NCI-H1092 (cell line): ENCODE measurements at places on chromosomes 3 and 15.

DNA sequence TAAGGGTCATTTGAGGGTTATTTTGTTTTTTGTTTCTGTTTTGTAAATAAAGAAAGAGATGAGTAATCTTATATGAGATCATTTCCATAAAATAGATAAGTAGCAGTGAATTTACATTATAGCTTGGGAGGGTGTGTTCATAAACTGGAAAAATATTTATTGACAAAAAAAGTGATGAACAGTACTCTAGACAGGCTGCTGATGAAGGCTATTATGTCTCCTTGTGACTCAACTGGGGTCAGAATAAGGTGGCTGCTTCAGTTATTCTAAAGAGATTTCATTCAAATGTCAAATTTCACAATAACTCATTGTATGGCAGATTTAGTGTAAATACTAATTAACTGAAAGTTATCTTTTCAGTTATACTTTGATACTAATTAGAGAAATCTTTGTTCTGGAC lies 251.1 kb upstream of the CMC1 start:
- DNase-seq: no peak

GRCh38 chr3:142993958-142994442 lies 7.4 kb upstream of the U2SURP start:
- peak; percentile 27 for DNase-seq

DNA sequence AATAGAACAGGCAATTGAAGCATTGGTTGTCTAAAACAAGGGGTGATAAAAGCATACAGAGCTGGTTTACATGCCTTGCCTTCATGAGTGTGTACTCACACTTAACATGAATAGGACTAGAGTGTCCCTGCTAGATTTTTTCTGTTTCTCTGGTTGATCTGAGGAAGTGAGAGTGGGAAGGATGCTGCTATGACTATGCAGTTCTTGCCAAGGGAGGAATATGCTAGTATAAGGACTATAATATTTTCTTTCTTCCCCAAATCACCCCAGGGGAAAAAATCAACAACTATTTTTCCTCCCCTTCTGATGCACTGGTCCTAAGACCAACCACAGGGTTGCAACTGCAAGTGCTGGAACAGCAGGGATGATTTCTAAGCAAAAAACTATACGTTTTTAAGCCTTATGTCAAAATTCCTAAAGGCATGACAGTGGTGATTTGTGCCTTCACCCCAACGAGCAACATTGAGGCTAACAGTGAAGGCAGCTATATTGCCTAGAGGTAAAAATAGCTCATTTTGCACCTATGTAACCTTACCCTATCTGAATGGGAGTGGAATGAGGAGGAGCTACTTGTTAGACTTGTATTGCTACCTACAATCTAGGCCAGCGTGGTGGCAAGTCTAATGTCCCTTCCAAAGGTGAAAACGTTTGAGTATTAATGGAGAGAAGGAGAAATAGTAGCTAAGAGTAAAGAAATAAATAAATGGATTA lies 33.5 kb upstream of the USP8 start:
- DNase-seq: no peak

DNA sequence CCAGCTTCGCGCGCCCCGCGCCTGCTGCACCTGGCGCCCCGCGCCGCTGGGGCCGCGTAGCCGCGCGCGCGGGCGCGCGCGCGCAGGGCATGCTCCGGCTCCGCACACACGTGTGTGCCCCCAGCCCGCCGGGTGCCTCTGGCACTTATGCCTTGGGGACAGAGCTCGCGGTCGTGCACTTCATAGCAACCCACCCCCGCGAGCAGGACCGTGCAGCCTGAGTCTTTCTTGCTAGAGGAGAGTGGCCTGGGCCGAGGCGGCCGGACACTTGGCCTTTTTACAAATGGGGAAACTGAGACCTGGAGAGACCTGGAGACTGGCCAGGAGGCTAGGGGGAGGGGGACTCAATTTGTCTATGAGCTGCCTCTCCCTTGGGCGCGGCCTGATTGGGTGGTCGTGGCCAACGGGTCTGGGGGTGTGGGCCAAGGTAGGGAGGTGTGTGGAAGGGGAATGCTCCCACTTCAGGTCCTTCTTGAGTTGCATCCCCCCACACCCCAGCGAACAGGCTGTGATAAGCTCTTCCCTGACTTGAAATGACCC lies 562 bp downstream of the NBEAL2 start:
- DNase-seq: no peak

DNA sequence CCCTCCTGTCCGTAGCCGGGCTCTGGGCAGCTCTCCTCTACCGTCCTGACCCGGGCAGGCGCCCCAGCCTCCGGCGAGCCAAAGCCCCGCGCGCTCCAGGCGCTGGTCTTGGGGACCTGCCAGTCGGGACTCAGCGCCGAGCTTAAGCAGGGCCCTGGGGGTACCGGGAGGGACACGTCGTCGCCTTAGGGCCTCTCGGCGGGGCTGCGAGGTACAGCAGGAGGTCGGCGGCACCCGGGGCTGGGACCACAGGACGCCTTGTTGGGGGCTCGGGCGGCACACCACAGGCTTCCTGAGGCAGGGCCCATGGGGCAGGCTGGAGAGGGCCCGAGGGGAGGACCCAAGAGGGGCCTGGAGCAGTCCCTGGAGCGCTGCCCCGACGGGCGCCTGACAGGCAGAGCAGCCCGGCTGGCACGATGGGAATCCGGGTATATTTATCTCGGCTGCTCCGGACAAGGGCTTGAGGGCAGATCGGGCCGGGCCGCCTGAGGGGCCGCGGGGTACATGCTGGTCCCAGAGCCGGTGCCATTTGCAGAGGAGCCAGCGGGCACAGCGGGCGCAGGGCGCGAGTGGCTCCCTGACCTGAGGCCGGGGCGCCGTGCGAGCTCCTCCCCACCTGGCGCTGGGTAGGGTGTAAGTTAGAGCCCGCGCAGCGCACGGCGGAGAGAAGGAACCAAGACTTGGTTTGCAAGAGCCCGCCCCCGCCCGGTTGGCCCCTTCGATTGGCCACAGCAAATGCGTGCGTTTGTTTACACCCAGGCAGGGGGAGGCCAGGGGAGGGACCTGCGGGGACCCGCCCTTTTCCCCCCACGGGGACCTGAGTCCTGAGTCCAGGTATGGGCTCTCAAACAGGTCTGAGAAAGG lies 574 bp downstream of the SLC38A3 start:
- DNase-seq: no peak

DNA sequence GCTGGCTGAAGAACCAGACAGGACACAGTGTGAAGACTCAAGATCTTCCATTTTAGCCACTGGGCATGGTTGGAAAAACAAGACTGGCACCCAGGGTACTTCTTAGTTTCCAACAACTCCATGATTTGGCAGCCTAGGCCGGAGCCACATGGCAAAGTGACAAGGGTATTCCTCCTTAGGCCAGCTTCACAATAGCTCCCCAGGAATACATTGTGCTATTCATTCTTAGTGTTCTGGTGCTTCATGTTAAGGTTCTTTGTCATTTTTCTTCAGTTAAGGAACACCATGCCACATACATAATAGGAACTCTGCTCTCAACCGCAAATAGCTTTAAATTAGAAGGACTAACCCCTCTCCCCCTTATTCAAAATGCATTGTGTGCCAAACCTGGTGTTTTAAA lies 8.0 kb upstream of the FILIP1L start:
- DNase-seq: no peak

DNA sequence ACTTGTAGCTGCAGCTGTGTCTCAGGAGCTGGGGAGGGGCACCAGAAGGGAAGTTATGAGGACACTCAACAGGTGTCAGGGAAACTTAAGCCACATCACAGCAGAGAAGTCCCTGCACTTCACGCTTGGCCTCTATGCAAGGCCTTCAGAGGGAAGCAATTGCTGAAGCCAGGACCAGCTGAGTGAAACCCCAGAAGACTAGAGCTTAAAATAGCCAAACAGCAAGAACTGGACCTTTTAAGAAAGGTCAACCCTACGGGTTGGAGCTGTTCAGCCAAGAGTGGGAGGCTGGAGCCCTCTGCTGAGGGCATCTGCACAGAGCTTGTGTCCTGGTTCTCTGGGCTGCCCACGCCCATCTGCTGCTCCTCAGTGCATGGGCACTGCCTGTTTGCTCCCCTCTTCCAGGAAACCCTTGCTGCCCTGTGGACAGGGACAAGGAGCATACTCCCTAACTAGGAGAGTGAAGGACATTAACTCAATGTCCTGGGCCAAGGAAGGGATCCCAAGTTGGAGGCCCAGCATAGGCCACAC lies 3.9 kb upstream of the GRAMD2A start:
- no peak for DNase-seq

DNA sequence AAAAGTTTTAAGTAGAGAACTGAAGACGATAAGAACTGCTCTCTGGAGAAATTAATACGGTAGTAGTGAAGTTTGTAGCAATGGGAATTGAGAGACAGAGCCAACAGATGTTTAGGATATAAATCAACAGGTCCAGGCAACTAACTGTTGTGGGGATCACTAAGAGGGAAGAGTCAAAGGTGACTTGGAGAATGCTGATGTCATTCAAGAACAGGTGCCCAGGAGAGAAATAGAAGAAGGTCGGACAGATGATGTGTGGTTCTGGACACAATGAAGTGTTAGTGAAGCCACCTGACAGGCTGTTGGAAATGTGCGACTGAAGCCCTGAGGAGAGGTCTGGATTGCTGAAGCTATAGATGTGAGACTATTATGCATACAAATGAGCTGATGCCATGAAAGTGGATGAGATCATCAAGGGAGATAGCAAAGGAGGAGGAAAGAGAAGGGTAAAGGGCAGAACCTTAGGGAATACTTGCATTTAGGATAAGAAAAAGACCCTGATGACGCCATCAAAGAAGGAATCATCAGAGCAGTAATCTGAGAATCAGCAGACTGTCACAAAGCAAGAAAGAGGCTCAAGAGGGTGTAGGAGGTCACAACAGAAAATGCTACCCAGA lies 183.7 kb downstream of the FRMD5 start:
- no peak for DNase-seq

DNA sequence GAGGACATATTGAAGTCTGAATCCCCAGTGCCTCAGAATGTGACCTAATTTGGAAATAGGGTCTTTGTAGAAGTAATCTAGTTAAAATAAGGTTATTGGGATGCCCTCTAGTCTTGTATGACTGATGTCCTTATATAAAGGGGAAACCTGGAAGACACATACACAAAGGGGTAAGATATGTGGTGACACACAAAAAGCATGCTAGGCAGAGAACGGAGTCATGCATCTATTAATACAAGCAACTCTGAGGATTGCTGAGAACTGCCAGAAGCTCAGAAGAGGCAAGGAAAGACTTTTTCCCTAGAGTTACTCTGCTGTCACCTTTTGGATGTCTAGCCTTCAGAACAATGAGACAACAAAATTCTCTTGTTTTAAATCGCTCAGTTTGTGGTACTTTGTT lies 58.1 kb upstream of the TMEM108 start:
- DNase-seq: no peak

- peak; percentile 53 for DNase-seq
Measured at GRCh38 chr3:72329354-72329753, 518.9 kb downstream of the SHQ1 start.

DNA sequence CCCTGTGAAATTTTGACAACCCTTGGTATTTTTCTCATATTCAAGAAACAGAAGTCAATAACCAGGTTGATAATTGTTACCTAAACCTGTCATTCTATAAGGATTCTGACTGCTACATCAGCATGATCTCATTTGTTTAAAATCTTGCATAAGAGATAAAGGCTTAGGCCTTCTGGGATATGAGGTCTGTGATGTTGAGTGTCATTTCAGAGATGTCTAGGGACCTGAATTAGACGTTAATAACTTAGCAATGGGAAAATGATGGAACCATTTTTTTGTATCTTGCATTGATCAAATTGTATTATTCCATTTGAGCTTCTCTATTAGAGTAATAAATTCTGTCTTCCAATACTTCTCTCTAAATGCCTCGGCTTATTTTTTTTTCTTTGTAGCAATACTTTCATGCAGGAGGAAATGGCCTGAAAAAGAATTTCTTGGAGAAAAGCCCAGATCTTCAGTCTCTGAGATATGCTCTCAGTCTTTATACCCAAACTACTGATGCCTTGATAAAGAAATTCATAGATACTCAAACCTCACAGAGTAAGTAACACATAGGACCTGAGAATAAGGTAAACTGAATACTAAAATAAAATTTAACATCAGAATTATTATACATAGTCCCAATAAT lies 589.3 kb downstream of the UNC13C start:
- no peak for DNase-seq

DNA sequence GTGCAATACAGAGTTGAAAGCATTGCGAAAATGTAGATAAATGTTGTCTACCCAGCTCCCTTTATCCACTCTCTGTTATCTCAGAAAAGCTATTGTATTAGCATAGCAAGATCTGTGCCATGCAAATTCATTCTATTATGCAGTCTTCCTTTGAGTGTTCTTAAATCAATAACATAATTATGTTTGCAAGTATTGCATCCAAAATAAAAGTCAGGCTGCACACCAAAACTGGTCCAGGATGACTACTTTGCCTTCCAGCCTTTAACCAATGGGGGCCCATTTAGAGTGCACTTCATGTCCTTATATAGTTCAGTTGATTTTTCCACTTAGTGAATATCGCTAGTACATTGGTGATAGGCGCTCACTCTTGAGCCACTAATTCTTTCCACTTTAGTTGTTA lies 107.4 kb upstream of the MLF1 start:
- DNase-seq: no peak

DNA sequence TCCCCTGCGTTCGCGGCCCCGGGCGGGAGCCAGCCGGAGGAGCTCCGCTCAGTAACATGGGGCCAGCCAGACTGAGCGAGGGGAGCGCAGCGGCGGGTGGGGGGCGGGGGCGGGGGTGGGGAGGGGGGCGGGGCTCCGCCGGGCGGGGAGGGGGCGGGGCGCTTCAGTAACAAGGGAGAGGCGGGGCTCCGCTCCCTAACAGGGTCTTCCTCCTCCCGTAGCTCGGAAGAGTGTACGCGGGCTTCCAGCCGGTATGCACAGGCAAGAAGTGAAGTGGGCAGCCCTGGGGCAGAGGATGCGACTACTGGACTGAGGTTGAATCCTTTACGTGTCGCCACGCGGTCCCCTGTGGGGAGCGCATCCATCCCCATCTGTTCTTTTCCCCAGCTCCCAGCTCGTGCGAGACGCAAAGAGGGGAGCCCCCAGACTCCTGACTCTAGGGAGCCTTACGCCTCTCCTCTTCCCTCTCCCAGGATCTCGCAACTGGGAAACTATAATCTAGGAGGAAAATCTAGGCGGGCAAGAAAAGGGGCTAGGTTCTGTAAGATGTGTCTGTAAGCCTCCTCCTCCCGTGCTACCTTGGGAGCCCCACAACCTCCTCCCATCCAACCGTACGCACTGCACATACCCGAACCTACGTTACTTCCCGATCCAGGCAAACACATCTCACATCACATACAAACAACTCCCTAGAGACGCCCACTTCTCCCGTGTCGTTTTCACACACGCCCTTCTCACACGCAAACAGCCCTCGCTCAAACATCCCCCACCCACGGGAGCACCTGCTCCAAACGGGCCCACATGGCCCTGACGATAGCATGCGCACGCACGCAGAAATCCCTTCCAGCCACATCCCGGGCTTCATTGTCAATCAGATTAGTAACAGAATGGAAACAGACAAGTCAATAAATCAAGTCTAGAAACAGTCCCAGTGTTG lies at the start of gene SHF:
TSS of gene SHF (minus strand) at position 73 of the 937 bp plus-strand sequence. CDS start at position 58, 15 bp downstream.
- peak; percentile 46 for DNase-seq

DNA sequence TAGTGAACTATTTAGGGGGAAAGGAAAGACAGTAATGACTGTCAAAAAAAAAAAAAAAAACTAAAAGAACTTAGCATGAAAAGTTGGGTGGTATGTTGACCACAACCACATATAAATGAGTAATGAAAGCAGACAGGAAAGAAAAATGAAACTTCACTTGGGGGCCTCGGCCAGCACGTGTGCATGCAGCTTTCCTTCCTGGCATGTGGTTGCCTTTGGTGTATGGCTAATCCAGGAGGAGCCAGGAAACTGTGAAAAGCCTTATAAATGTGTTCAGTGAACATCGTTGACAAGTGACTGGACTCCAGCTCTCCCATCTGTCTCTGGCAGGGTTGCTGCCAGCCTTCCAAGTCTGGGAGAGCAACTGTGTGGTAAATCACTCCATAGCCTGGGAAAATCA lies 195.1 kb downstream of the DTWD1 start:
- no peak for DNase-seq
